ENCODE measurements at places on chromosomes 7 and 10.

DNA sequence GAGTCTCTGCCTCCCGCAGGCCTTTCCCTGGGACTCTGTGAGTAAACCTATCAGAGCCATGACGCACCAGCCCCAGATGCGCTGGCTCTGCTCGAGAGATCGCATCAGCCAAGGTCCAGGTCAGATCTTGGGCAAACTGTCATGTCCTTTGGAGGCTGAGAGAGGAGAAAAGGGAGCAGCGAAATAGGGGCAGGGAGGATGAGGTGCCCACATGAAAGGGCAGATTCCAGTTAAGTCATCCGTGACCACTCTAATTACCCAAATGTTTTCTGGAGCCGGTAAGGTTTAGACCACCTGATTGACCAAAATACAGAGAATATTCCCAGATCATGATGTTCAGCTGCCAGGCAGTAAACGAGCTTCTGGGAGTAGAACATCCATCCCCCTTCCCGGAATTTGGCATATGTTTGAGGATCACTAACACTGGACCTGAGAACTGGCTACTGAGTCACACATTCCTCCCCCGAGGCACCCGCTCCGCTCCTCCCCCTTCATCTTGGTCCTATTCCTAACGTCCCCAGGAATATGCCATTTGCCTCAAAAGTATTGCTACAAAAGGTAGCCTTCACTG, 88.0 kb downstream of the FGFR2 start:
- no peak for DNase-seq

DNA sequence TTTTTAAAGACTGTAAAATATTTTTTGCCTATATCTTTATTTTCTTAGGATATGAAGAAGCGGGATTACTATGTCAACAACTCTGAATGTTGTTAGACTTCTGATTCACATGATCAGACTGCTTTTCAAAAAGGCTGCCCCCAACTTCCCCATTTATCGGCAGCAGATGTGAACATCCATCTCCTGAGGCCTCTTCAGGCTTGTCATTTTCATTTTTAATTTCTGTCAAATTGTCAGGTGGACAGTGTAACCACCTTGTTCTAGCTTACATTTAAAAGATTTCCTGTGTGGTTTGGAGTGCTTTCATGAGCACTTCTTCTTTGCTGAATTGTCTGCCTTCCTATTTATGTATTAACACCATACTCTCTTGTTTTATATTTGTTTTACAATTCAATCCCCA, 78.8 kb upstream of the GSDME start:
- DNase-seq = no peak

GRCh38 chr10:18224626-18225445, 84.6 kb downstream of the CACNB2 start:
- DNase-seq = no peak

- DNase-seq = no peak
Observed at GRCh38 chr7:50399635-50400034, 50.5 kb downstream of the FIGNL1 start.

- no peak for DNase-seq
Observed at GRCh38 chr10:3290550-3290949, 118.0 kb upstream of the PITRM1 start.

GRCh38 chr10:127227663-127228062, 31.3 kb upstream of the INSYN2A start:
- no peak for DNase-seq

DNA sequence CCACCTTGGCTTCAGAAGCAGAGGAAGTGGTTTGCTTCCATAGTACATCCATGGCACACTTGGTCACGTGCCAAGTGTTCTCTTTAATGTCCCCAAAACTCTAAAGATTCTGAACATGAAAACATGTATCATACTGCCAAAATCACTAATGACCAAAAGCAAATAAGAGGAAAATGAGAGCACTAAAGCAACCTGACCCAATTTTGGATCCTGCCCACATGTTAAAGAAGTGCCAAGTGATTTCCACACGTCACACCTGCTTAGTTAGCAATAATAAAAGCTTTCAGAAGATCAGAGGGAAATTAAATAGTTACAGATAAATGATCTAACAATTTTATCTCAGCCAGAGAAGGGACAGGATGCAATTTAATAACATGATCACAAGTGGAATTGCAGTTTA, 1170.0 kb downstream of the XPNPEP1 start:
- DNase-seq = no peak

- peak; percentile 74 for DNase-seq
Observed at GRCh38 chr10:93452143-93452542, 30.0 kb downstream of the MYOF start.

- peak; percentile 92 for DNase-seq
Observed at GRCh38 chr10:110501142-110501937, 3.6 kb downstream of the DUSP5 start.

- DNase-seq = no peak
Observed at GRCh38 chr7:68205826-68206225, 1209.2 kb downstream of the TYW1 start.

DNA sequence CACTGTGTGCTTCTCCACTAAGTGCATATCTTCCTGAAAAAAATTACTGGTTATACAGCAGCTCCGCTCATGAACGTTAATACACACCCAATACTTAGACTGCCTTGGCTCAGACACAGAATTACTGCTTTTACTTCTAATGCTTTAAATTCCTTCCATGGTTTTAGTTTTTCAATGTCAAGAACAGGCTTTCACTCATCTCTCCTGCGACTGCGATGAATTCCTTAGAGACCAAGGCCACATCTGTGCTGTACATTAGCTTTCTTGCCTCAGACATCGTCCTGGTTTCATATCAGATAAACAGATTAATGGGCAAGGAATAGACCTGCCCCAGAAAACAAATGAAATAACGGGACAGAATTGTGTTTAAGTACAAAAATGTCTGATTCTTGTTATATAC, 120.2 kb downstream of the CYP26A1 start:
- no peak for DNase-seq

GRCh38 chr7:82335001-82335400, 108.6 kb downstream of the CACNA2D1 start:
- no peak for DNase-seq

DNA sequence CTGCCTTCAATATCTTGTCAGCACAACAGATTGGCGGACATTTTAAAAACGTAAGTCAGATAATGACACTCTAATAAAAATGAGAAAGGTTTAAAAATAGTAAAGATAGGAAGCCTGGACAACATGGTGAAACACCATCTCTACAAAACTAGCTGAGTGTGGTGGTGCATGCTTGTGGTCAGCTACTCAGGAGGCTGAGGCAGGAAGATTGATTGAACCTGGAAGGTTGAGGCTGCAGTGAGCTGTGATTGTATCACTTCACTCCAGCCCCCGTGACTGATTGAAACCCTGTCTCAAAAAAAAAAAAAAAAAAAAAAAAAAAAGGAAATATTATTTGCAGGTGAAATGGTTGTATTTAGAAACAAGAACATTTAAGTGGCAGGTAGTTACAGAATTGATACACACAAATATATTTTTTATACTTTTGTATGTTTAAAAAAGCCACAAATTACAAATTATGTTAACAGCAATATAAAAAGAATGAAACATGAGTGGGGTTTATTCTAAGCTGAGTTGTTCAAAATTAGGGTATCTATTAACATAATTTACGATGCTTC, 141.9 kb downstream of the ADK start:
- DNase-seq = no peak

- peak; percentile 21 for DNase-seq
Observed at GRCh38 chr7:94649450-94649849, 6.5 kb downstream of the SGCE start.

DNA sequence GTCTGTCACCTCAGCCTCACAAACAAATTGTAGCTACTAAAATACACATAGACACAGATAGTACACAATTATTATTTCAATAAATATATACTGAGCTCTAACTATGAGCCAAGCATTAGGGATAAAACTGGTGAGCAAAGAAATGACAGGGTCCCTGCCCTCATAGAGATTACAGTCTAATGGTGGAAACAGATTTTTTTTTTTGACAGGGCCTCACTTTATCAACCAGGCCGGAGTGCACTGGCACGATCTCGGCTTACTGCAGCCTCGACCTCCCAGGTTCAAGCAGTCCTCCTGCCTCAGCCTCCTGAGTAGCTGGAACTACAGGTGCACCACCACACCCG, 695 bp upstream of the RBM28 start:
- DNase-seq = no peak

- DNase-seq = no peak
Observed at GRCh38 chr10:46037107-46037825, 6.8 kb upstream of the NCOA4 start.

DNA sequence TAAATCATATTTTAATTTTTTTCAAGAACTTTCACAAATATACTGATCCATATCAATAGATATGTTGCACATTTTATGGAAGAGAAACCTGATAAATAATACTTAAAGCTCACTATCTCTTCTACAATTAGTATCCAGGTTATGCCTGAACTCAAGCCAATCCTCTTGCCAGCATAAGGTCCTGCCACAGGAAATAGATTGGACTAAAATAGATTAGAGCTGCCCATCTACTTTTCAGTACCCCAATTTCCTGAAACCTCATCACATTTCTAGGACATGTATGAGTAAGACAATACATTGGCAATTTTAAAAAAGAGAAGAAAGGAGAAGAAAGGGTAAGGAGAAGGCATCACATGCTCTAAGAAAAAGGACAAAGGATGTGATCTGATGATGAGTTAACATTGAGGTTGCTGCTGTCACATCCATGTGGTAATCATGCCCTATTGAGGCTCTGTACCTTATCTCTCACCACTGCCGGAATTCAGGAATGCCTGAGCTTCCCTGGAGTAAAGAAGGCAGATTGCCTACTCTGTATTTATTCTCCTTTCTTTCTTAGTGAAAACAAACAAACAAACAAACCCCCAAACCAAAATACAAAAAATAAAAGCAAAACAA, 199.7 kb downstream of the ANK3 start:
- no peak for DNase-seq

GRCh38 chr7:130926001-130926691, 192.1 kb upstream of the KLF14 start:
- peak; percentile 53 for DNase-seq

GRCh38 chr10:1015688-1016087, 10.0 kb downstream of the IDI2 start:
- no peak for DNase-seq

DNA sequence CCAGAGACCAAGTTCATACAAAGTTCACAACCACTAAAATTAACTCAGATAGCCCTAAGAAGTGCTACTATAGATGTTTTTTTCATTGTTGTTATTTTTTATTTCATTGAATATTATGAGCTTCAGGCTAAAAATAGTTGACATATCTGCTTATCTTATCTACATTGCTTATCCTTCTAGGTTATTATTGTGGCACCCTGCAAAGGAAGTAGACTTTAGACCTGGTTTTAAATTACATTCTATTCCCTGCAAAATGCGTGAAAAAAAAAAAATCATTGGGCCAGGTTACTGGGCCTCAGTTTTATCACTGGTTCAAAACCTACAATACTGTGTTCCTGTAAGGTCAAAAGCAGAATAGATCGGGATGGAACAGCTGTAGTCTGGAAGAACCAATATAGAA, 811.0 kb downstream of the GRM8 start:
- DNase-seq = no peak

- no peak for DNase-seq
Observed at GRCh38 chr10:79445977-79446757, 743 bp upstream of the ZCCHC24 start.

DNA sequence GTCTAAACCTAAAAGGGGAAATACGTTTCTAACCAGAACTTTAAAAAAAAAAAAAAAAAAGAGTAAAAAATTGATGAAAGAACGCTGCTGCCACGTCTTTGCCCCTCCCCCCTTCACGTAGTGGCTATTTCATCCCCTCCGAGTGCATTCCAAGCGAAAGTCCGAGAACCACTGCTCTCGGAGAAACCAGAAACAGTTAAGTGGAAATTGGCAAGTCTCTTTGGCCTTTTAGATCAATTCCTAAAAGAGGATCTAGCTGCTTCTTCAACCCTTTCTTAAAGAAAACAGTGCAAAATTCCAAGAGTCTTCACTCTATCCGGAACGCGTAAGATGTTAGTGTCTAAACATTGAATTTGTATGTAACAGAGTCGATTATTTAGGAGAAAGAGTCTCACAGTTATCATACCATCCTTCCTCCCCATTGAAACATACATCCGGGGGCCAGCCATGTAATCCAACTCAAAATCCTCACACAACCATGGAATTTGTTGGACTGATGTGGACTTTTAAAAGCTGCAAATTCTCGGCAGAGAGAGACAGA, 1.1 kb downstream of the P4HA1 start:
- DNase-seq = peak; percentile 53

DNA sequence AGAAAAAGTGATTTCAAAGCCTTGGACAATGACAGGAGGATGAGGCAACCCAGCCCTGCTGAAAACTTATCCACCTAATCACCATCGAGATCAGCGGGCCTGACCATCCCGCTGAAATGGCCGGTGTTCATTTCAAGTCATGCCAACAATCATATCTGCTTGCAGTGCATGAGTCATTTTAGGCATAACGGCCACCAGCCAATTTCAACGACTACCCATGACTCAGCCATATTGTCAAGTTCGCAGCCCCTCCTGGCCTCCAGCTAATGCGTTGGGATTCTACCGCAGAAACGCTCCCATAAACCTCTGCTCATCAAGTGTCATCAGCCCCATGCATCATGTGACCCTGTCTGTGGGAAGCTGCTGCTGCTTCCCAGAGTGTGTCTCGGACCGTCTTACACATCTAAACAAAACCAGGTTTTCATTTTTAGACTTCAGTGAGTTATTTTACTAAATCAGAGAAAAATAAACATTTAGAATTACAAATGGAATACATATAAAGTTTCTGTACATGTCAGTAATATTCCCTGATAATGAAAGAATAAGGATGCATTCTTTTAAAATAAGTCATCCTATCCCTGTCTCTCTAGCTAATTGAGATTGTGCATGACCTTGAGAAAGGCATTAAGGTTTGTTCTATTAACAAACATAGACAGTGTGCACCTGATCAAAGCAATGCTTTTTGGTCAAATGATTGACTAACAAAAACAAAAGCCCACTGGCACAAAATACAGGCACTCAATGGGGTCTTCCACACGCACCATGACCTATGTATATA, 188.9 kb downstream of the ADAM12 start:
- DNase-seq = no peak

DNA sequence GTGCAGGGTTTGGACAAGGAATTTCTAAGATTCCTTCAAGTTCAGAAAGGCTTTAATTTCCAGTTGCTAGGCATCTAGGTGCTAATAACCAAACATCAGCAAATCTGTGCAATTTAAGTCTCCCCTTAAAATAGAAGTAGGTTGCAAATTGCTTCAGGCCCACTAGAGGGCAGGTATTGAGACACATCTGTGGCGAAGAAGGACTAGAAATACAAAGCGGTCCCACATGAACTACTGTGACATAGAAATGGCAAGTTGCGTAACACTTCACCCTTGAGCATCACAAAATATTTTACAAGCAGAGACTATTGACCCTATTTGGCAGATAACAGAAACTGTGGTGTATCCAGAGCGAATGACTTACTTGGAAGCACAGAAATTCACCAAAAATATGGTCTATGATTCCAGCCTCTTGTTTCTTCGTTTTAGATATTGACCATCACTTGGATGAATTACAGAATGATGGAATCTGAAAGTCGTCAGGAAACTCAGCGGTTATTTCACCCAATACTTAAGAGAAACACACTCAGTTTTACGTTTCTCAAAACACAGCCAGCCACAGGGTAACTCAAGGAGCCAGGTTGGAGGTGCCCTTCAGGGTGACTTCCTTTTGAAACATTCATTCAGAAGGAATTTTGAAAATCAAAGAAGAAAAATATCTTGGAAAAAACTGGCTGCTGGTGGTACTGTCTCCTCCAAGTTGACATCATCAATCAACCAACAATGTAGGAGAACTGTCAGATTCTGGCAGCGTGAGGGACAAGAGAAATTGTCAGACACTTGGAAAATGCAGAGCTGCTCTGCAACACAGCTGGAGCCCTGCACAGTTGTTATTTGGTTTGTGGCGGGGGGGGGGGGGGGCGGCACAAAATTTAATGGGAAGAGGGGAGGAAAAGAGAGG, 256.3 kb upstream of the MINDY3 start:
- DNase-seq = peak; percentile 17

- DNase-seq = no peak
Observed at GRCh38 chr7:55127622-55128081, 108.8 kb downstream of the EGFR start.

Measured in activated CD4-positive, alpha-beta T cell treated with anti-CD3 and anti-CD28 coated beads, Interleukin-10, Interleukin-2, amounts not matched to agents 100 ng/mL and 50 ng/mL, durations not matched to agents 16 hours and 8 hours (primary cell).